Mesothelial cell of epicardium (in vitro differentiated cells): ENCODE measurements at places on chromosomes 6 and 20. TPM values are rescaled to one million over a fixed set of nuclear protein-coding genes. Genes with fewer than 3 reads are reported as not detected.

Gene CTNNBL1
- 55.6 to 59.1 TPM (median 59.0 TPM) in 3 replicates for total RNA-seq

GRCh38 chr6:5537967-5538366 is 276.7 kb downstream of the FARS2 start:
- H3K36me3 ChIP-seq, result peaks cover 6% of the 10 kb centered on the region
- no peak overlapping the region for H3K27ac ChIP-seq
- H3K4me1 ChIP-seq, result peaks cover 9% of the 10 kb centered on the region
- H3K27me3 ChIP-seq, result no peaks in the 10 kb centered on the region
- DNase-seq, result no peak

DNA sequence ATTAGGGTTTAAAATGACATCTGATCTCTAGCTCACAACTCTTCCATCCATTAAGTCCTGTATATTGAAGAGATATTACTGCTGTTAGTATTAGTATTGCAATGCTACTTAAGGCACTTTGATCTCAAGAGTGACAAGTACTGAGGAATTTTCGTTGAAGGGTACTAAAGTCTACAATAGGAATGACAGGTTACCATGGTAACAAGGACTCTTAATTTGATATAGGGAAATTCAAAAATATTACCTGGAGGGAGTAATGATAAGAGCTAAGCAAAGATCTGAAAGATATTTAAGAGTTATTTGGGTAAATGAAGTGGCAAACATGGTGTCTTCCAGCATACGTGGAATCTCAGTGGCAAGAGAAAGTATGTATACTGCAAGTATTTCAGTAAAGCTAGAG is 518.0 kb upstream of the SLC35B3 start:
- no peak for DNase-seq
- H3K36me3 ChIP-seq, result no peaks in the 10 kb centered on the region
- no peaks in the 10 kb centered on the region for H3K27me3 ChIP-seq

GRCh38 chr6:130913120-130913519 is 85.9 kb downstream of the SMLR1 start:
- no peak overlapping the region for H3K27ac ChIP-seq
- H3K4me1 ChIP-seq, result peaks cover 3% of the 10 kb centered on the region
- H3K4me3 ChIP-seq, result no peak overlapping the region
- H3K36me3 ChIP-seq, result peaks cover 11% of the 10 kb centered on the region

DNA sequence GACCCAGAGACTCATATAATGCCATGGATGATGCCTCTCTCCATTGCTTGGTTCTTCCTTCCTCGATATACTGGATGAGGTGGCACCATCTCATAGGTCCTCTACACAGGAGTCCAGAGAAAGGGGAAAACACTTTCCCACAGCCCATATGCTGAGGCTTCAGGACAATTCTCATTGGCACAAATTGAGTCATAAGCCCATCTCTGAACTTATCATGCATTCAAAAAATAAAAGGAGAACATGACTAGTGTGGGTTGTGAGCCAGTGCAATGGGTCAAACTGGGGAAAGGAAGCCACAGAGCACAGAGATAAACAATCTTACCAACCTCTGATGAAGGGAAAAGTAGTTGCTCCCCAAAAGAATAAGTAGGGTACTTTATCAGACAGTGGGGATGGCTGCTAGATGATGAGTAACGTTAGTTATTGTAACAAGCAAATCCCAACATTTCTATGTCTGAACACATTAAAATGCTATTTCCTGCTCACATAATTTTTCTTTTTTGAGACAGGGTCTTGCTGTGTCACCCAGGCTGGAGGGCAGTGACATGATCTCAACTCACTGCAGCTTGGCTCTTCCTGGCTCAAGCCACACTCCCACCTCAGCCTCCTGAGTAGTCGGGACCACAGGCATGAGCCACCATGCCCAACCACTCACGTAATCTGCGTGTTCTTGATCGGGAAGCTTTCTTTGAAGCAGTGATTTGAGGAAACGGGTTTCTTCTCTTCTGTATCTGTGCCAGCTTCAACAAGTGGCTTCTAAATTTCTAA is 27.0 kb downstream of the SOD2 start:
- H3K27ac ChIP-seq, result no peak overlapping the region
- H3K4me1 ChIP-seq, result no peaks in the 10 kb centered on the region
- no peaks in the 10 kb centered on the region for H3K27me3 ChIP-seq
- no peak overlapping the region for H3K4me3 ChIP-seq

DNA sequence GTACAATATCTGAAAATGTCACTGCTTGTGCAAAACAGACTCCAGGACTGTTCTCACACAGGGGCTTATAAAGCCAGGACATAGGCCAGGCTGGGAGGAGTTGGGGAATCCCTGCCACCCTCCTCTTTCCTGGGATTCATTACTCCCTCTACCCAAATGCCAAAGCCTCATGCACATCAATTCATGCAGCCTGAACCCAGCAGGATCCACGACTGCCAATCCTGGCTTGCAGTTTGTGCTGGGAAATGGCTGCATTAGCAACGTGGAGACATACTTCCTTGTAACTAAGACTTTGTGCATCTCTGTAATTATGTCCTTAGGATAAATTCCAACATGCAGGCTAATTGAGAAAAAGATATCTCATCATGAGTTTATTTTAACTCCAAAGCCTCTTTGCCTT is 143.8 kb downstream of the SYCP2 start:
- DNase-seq, result peak; percentile 3
- H3K27me3 ChIP-seq, result peaks cover 44% of the 10 kb centered on the region
- H3K4me3 ChIP-seq, result no peak overlapping the region
- no peaks in the 10 kb centered on the region for H3K4me1 ChIP-seq

- H3K27me3 ChIP-seq, result no peaks in the 10 kb centered on the region
- DNase-seq, result no peak
- peak overlapping the region; percentile 2 for H3K27ac ChIP-seq
Measured at GRCh38 chr6:158409451-158409850, 97.2 kb downstream of the TULP4 start.

DNA sequence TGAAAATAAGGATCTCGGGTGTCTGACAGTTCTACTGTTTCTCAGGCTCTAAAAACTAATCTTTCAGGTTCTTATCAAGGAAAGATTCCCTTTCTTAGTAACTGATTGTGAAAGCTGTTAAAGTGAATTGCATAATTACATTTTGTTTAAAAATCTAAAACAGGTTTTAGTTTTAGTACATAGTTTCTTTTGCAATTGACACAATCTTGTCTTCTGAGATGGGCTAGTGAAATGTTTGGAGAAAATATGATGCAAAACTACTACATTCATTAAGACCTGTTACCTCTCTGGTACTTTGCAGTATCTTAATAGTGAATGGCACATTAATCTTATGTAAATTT is 298.4 kb downstream of the UTRN start:
- no peak overlapping the region for H3K27ac ChIP-seq
- no peak for DNase-seq
- peaks cover 25% of the 10 kb centered on the region for H3K4me1 ChIP-seq
- H3K27me3 ChIP-seq, result no peaks in the 10 kb centered on the region
- H3K36me3 ChIP-seq, result peaks cover 14% of the 10 kb centered on the region

DNA sequence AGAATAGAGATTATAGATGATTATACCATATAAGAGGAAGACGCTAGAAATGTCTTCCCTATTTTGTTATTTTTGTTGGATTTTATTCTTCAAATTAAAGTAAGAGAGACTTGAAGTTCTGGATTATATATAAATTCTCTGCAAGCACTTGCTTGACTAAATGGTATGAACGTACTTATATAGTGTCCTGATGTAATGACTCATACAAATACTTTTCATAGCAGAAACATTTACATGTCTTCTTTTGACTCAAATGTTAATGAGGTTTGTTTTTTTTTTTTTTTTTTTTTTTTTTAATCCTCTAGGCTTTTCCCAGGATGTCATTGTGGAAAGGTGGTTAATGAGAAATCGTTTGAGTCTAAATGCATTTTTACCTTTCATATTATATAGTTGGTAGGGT is 55.0 kb downstream of the PDE7B start:
- H3K4me1 ChIP-seq, result peaks cover 27% of the 10 kb centered on the region
- peaks cover 2% of the 10 kb centered on the region for H3K36me3 ChIP-seq
